ENCODE measurements at places on chromosomes 5 and 9.

DNA sequence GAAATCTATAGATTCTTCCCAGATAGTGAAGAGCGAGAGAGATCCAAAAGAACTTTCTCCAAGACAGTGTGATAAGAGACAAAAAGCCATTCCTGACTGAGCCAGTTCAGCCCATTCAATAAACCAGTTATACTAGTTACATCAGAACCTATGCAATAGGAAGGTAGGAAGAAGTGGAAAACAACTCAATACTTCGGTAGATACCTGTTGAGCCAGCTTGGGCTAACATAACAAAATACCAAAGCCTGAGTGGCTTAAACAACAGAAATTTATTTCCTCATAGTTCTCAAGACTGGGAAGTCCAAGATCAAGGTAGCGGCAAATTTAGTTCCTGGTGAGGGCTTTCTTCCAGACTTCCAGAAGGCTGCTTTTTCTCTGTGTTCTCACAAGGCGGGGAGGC is 214.5 kb upstream of the GRAMD2B start:
- DNase-seq: no peak

DNA sequence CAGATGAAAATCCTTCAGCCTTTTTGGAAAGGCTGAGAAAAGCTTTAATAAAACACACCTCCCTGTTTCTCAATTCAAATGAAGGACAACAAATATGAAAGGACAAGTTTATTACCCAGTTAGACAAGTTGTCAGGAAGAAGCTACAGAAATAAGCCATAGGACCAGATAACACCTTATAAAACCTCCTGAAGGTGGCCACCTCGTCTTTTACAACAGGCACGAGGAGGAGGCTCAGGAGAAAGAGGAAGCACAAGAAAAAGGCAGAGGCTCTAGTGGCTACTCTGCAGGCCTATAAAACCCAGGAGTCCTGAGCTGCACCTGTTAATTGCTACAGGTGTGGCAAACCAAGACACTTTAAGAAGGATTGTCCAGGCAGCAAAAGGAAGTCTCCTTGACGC is 352.1 kb upstream of the CDH18 start:
- DNase-seq: no peak

- no peak for DNase-seq
Observed at GRCh38 chr5:135203593-135204036, 169.6 kb upstream of the PITX1 start.

DNA sequence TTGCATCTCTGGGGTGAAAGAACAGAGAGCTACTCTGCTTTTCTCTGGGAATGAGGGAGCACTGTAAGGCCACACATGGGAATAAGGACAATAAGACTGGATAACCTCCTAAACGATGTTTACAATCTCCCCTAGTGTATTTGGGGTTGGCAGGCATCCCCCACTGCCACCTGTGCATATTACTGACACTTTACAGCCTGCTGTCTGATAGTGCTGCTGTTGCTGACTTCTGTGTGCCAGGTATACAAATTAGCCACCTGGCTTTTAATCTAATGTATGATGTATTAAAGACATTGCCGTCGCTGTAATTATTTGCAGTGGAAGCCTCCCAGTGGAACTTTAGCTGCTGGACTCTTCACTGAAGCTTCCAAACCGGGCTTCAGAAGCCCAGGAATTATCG is 4.4 kb upstream of the SHISAL2B start:
- DNase-seq: no peak

DNA sequence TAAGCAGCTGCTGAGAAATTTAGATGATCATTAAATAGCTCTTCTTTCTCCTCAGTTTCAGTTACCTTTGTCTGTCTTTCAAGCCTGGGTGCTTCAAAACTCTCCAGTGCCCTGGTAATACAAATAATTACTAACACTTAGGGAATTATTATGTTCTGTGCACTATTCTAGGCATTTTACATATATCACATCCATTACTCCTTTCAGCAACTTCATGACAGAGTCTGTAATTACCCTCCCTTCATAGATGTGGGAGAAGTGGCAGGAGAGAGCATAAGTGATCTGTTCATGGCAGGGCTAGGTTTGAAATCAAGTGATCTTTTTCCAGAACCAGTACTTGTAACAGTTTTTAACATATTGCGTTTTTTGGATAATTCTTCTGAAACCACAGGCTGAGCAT is 32.0 kb downstream of the MAN2A1 start:
- no peak for DNase-seq

DNA sequence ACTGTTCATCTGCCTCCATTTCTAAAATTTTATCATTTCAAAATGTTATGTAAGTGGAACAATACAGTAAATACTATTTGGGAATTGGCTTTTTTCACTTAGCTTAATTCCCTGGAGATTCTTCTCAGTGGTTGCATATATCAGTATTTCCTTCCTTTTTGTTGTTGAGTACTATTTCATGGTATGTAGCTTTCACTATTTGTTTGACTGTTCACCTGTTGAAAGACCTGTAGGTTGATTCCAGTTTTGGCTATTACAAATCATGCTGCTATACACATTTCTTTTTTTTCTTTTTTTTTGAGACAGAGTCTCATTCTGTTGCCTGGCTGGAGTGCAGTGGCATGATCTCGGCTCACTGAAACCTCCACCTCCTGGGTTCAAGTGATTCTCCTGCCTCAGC is 33.0 kb upstream of the PWWP2A start:
- no peak for DNase-seq

GRCh38 chr9:5571629-5572232 is 57.2 kb upstream of the RIC1 start:
- no peak for DNase-seq

DNA sequence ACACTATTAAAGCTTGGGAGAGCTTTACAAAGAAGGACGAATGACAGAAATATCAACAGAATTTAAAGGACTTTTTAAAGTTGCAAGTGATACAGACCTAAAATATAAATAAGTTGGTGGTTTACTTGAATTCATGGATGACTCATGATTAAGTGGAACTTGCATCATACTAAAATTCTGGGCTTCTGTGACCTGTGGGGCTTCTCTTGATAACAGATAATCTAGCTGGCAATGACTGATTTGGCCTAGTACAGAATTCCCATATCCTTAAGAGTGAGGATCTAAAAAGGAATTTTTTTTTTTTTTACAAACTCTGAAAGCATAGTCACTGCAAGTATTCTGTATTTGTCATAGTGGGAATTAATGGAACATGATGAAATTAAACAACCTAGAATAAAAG is 543.7 kb upstream of the SGCD start:
- no peak for DNase-seq

DNA sequence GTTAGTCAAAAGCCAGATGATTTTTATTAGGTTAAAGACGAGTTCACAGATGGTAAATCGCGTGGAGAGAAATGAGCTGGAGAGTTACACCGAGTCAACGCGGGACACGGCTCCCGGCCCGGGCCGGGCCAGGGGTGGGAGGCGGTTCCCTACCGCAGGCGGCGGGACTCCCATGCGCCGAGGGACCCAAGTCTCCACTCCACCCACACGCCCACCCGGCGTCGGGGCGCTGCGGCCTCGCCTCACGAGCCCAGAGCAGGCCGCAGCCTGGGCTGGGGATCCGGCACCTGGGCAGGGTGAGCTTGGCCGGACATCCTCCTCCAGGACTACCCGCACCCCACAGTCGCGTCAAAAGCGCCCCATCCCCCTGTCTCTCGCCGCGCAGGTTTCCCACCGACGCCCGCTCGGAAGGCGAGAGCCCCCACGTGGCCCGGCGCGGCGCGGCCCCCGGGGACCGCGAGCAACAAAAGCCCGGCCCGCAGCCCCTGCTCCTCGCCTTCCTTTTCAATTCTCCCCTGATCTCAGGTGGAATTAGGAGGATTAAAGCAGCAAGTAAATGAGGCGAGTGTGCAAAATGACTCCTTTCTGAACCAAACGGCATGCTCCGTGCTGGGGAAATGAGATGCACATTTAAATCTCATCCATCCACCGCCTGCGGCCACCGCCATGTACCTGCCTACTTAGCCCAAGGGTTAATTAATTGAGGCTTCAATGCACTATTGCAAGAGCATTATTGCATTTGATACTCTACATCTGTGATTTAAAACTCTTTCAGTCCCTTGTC is 196.5 kb upstream of the TBCA start:
- peak; percentile 33 for DNase-seq

- no peak for DNase-seq
Observed at GRCh38 chr5:42944989-42945388, 95.1 kb downstream of the ANXA2R start.

DNA sequence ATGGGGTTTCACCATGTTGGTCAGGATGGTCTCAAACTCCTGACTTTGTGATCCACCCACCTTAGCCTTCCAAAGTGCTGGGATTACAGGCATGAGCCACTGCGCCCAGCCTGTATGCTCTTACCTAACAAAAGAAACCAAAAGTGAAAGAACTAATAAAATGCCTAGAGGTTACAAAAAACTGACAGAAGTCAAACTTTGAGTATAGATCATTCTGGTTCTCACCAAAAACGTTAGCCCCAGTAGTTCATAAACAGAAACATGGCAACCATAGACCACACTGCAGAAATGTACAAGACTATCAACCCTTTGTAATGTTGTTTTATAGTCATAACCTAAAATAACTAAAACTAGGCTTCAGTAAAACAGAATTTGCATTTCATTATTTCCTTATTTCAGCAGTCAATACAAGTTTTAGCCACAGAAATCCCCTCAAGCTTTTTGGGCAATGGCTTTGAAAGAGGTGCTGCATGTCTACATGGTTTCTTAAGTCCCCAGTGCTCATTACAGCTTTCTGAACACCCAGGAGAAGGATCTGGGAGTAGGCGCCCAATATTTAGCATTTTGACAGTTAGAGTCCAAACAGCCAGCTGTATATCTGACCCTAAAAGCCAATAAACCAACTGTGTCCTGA is 72.5 kb downstream of the EPB41L4A start:
- no peak for DNase-seq

- peak; percentile 61 for DNase-seq
Observed at GRCh38 chr5:179907556-179908324, at the start of gene TBC1D9B. Gene TBC1D9B (minus strand): TSS chr5:179907897. CDS start chr5:179907821, 76 bp downstream.

DNA sequence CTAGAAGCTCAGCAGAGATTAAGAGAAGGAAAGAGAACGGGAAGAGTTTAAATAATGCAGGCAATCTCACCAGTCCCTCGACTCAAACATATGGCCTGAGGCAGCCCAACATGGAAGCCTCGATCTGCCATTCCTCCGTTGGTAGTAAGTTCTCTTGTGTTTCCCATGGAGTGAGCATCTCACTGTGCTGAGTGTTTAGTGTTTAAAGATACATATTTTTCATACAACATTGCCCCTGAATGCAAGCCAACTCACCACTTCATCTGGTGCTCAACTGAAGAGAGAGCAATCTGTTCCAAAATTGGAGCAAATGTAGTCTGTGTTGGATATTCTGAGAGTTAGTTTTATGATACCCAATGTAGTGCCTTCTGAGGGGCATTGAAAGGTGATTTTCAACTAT is 171.5 kb upstream of the ATP10B start:
- DNase-seq: no peak

DNA sequence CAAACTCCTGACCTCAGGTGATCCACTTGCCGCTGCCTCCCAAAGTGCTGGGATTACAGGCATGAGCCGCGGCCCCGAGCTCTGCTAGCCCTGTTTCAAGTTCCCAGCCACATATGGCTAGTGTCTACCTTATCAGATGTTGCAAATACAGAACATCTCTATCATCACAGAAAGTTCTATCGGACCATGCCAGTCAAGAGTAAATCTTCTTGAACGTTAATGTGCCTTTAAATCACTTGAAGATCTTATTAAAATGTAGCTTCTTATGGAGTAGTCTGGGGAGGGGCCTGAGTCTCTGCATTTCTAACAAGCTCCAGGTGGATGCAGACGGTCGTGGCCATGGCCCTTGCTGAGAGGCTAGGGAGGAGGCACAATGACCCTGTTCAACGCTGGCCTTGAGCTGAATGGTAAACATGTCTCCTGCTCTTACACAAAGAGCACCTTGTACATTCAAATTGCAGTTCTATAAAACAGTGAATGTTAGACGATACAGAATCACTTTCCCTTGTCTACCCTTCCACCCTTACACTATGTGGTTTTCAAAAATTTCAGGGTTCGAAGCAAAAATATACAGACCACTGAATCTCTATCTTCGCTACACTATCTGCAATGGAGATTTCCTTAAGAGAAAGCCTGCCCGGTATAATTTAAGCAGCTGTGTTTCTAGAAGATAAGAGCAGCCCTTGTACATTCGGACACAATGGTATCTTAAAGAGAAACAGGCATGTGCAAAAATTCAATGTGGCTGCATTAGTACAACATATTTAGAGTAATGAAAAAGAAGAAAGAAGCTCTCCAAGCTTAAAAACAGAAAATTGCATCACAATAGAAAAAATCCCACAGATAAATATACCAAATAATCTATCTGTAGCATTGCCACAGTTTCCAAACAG is 114.1 kb downstream of the FRMD3 start:
- no peak for DNase-seq

DNA sequence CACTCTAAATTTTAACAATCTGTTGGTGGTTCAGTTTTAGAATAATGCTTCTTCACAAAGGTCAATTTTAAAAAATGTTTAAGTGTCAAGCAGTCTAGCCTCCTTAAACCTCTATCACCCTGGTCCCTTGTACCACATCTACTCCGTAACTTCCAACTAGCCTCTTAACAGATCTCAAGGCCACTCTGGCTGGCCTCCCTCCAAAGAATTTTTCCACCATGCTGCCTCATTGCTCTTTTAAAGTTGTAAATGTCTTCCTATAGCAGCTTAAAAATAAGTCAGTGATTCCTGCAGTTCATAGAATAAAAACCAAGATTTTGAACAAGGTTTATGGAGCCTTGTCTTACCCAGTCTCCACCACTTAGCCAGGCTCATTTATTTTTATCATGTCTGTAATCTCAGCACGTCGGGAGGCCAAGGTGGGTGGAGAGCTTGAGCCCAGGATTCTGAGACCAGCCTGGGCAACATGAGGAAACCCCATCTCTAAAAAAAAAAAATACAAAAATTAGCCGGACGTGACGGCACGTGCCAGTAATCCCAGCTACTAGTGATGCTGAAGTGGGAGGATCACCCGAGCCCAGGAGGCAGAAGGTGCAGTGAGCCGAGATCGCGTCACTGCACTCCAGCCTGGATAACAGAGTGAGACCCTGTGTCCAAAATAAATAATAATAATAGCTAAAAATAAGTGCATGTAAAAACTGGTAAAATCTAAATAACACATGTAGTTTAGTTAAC is 924.9 kb upstream of the DMAC1 start:
- no peak for DNase-seq

DNA sequence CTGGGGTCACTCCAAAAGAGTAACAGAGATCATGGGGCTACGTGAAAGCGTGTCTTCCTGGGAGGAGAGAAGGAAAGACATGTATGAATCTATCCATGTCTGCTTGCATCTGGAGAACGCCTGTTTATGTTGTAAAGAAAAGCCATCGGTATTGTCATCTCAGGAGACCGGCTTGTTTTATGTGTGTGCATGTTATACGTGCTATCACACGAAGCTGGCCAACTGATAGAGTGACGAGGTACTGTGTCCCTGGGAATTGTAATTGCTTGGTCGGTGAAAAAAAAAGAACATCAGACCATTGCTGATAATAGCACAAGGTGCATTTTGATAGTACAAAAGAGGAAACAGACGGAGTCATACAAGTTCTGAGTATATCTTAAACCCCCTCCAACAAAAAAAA is 370 bp upstream of the CDH6 start:
- DNase-seq: no peak

DNA sequence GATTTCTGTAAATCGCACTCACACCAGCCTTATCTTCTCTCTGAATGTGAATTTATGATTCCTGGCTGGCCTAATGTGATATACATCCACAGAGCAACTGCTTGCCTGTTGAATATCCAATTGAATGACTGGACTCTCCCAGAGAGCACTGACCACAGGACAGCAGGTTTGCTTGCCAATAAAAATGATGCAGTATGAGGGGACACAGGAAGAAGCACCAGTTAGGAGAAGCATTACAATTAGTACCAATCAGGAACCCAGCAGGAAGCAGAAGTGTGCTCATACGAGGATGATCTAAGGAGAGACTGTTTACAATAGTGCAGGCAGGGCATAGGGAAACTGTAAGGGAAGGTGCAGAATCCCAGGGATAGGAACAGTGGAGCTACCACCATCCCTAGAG is 127.2 kb upstream of the ZNF366 start:
- DNase-seq: no peak
